ENCODE measurements at places on chromosomes 1 and 21. TPM values are rescaled to one million over a fixed set of nuclear protein-coding genes. Genes with fewer than 3 reads are reported as not detected.

DNA sequence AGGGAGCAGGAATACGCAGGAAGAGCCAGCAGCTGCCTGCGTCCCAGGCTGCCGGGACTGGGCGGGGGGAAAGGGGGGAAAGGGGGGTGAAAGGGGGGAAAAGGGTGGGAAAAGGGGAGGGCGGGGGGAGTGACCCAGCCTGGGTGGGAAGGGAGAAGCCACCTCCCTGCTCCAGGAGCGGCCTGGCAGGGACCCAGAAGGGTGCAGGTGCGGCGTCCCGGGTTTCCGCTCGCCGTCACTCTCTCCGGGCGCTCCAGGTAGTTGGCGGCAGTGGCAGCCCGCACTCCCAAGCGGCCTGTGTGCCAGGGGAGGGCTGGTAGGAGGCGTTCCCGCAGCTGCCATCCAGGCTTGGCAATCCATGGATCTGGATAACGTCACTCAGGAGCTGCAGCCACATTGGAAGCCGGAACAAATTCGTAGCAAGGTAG is 141.0 kb upstream of the NGF start:
- DNase-seq, result no peak
- no peak overlapping the region for H3K4me3 ChIP-seq
- H3K27me3 ChIP-seq, result peaks cover 16% of the 10 kb centered on the region
- H3K36me3 ChIP-seq, result no peaks in the 10 kb centered on the region

DNA sequence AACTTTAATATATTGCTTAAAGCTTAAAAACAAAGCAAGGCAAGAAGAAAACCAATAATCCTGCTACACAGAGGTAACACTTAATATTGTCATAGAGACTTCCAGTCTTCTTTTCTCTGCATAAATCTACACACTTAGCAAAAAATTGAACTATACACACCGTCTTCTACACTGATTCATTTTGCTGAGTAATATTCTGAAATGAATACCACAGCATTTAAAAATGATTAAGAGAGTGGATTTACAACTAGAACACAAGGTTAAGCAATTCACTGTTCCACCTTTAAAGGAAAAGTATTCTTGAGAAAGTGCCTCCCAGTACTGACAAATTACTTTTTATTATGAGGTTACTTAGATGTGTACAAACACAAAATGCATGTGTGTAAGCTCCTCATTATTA is 22.2 kb upstream of the ITPKB start:
- H3K4me3 ChIP-seq, result no peak overlapping the region
- H3K27me3 ChIP-seq, result no peaks in the 10 kb centered on the region
- H3K4me1 ChIP-seq, result peaks cover 32% of the 10 kb centered on the region
- no peak for DNase-seq
- no peak overlapping the region for H3K27ac ChIP-seq

- H3K4me3 ChIP-seq, result peak overlapping the region; percentile 62
- no peak for DNase-seq
- H3K4me1 ChIP-seq, result peaks cover 16% of the 10 kb centered on the region
Measured at GRCh38 chr21:20998456-20998789, 214 bp downstream of the NCAM2 start.

DNA sequence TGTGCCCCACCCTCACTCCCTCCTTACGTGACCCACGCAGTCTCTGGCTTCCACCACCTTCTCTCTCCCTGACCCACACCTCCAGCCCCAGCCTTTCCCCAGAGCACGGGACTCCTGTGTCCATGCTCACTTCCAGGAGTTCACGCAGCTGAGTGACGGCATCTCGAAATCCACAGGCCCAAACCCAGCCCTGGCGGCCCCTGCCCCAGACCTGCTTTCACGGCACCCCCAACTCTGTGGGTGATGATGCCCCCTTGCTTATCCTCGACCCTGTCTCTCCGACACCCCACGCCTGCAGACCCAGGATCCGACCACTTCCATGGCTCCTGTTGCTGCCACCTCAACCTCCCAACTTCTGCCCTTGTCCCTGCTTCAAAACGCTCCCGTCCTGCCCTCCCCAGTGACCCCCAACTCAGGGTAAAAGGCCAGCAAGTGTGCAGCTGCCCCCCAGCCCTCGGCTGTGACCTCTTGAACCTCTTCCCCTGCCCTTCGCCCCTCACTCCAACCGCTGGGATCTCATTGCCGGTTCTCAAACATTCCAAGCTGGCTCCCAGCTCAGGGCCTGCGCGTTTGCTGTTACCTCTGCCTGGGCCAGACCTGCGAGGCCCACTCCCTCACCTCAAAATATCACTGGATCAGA is 30.4 kb upstream of the LAPTM5 start:
- peaks cover 8% of the 10 kb centered on the region for H3K4me1 ChIP-seq
- DNase-seq, result no peak

DNA sequence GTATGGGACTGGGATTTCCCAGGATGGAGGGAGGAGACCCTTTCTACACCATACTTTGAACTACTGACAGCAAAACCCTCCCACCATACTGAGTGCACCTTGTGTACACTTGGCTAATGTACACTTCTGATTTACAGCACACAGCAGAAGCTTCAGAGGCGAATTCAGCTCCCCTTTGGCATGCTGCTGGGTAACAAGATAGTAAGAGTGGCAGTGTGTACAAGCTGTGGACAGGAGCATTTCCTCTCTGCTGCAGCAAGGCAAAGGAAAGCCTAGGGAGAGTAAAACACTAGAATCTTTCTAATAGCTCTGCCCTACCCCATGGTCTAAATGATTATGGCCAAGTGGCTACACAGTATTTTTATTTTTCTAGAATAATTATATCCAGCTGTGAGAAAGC is 83.9 kb upstream of the ARTN start:
- no peak for DNase-seq
- peaks cover 7% of the 10 kb centered on the region for H3K4me1 ChIP-seq
- H3K4me3 ChIP-seq, result no peak overlapping the region
- H3K27me3 ChIP-seq, result no peaks in the 10 kb centered on the region
- peaks cover 1% of the 10 kb centered on the region for H3K36me3 ChIP-seq
- no peak overlapping the region for H3K27ac ChIP-seq

- no peak overlapping the region for H3K4me3 ChIP-seq
- no peaks in the 10 kb centered on the region for H3K36me3 ChIP-seq
- peaks cover 16% of the 10 kb centered on the region for H3K4me1 ChIP-seq
- H3K27ac ChIP-seq, result no peak overlapping the region
Measured at GRCh38 chr1:11301601-11302000, 28.6 kb downstream of the UBIAD1 start.

DNA sequence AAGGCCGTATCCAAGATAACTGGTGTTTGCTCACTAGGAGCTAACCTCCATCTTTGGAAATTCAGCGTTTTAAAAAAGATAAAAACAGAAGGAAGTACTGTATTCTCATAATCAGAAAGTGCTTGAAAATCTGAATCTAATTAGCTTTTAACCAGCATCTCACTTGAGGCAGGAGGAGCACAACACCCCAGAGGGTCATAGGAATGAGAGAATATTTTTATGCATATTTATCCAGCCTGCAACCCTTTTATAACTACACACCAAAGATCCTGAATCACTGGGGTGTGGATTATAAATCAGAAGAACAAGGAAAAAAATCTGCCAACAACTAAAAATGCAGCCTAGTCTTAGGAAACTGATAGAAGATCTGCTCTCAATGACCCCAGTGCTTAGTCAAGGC is 68.0 kb upstream of the PTCH2 start:
- H3K4me3 ChIP-seq, result no peak overlapping the region
- no peaks in the 10 kb centered on the region for H3K4me1 ChIP-seq
- no peaks in the 10 kb centered on the region for H3K27me3 ChIP-seq
- no peak overlapping the region for H3K27ac ChIP-seq
- no peak for DNase-seq
- H3K36me3 ChIP-seq, result peaks cover 17% of the 10 kb centered on the region

GRCh38 chr1:111907321-111907720 is 82.1 kb downstream of the KCND3 start:
- H3K4me1 ChIP-seq, result peaks cover 12% of the 10 kb centered on the region
- no peak overlapping the region for H3K27ac ChIP-seq
- peaks cover 26% of the 10 kb centered on the region for H3K27me3 ChIP-seq
- peak; percentile 17 for DNase-seq
- H3K36me3 ChIP-seq, result no peaks in the 10 kb centered on the region

DNA sequence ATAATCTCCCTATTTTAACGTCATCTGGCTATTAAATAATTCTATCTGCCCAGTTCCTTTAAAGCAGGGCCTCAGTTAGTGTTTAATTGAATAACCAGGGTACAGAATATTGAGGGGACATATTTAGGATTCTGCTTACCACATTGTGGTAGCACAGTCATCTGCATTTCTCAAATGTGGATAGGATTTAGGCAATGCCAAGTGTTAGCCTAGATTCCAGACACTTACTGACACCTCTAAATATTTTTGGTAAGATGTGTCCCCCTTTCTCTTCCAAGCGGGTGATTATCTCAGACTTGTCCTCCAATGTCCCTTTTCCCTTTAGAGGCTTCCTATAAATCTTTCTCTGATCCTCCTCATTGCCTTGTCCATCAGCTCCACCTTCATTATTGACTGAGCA is 160.8 kb upstream of the HOOK1 start:
- H3K4me1 ChIP-seq, result no peaks in the 10 kb centered on the region
- H3K27ac ChIP-seq, result no peak overlapping the region

DNA sequence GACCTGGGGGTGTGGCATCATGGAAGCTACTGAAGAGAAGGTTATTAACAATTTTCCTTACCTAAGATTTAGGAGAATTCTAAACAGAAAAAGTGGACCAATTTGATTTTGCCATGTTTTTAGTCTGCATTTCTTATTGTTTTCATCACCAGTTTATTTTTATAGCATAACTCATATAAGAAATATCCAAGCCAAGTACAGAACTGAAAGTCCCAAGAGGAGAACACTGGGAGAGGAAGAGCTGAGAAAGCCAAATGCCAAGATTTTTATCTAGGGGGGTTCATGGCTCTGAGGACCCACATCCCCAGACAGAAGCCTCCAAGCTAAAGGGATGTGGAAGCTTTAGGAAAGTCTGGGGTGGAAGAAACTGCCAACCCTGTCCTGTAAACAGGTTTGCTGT is 109.4 kb upstream of the DUSP10 start:
- H3K4me1 ChIP-seq, result peaks cover 11% of the 10 kb centered on the region
- H3K27me3 ChIP-seq, result no peaks in the 10 kb centered on the region
- H3K36me3 ChIP-seq, result no peaks in the 10 kb centered on the region
- H3K27ac ChIP-seq, result no peak overlapping the region

DNA sequence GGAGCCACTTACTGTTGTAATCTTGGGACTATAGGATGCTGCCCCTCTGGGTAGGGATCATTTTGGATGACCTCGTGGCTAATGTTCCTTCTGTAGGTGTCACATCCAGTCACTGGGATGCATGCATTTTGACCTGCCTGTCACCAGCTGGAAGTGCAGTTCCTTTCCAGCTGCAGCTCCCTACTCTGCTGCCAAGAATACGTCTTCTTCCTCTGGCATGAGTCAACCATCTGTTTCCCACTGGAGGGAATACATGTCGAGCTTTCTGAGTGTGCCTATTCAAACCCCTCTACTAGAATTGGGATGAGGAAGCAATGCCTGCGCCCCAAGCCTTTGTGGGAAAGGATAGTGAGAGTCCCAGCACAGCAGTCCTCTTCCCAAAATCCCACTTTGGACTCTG is 415.5 kb upstream of the ADAMTS5 start:
- H3K4me1 ChIP-seq, result no peaks in the 10 kb centered on the region
- H3K27ac ChIP-seq, result no peak overlapping the region
- H3K27me3 ChIP-seq, result no peaks in the 10 kb centered on the region
- DNase-seq, result no peak
- H3K36me3 ChIP-seq, result no peaks in the 10 kb centered on the region
- no peak overlapping the region for H3K4me3 ChIP-seq

GRCh38 chr1:203250911-203251310 is 21.4 kb upstream of the CHIT1 start:
- H3K4me1 ChIP-seq, result no peaks in the 10 kb centered on the region
- H3K27me3 ChIP-seq, result peaks cover 24% of the 10 kb centered on the region
- H3K4me3 ChIP-seq, result no peak overlapping the region
- no peaks in the 10 kb centered on the region for H3K36me3 ChIP-seq
- no peak for DNase-seq
- H3K27ac ChIP-seq, result no peak overlapping the region

- peaks cover 3% of the 10 kb centered on the region for H3K4me1 ChIP-seq
- no peak overlapping the region for H3K4me3 ChIP-seq
- no peaks in the 10 kb centered on the region for H3K27me3 ChIP-seq
- DNase-seq, result no peak
- no peak overlapping the region for H3K27ac ChIP-seq
Measured at GRCh38 chr1:109644670-109645069, 11.2 kb upstream of the GSTM4 start.

DNA sequence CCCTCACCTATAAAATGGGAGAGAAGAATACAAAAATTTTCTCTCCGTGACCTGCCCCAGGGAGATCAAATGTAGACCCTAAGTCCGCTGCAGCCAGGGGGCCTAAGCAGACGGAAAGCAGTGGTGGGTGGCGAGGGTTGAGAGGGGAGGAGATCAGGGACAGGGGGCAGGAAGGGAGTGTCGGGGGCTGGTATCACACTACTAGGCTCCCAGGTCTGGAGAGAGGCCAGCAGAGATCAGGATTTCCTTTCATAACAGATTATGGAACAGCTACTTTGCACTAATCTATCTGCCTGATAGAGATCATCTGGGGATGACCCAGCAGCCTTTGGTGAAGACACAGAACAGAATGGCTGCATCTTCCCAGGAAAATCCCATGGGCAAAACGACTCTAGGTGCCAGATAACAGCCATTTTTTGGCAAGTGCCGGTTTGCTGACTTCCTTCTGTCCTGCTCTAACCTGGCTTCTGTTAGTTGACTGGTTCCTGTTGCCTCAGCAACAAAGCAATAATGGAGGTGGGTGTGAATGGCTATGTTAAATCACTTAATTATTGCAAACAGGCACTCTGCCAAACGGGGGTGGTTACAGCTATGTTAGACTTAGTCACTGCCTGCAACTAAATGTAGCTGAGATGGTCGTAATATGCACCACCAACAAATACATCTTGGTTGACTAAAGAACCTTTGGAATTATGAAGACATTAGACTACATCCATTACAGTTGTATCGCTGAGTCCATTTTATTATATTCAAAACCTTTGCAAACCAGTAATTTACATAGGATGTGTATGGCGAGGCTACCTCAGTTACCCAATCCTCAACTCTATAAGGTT is 30.0 kb upstream of the EPS8L3 start:
- peak; percentile 56 for DNase-seq
- H3K27ac ChIP-seq, result peak overlapping the region; percentile 44
- no peaks in the 10 kb centered on the region for H3K36me3 ChIP-seq
- H3K4me1 ChIP-seq, result peaks cover 79% of the 10 kb centered on the region
- H3K27me3 ChIP-seq, result no peaks in the 10 kb centered on the region
- H3K4me3 ChIP-seq, result no peak overlapping the region

GRCh38 chr1:169584483-169585144 is 1.7 kb downstream of the F5 start:
- peak; percentile 40 for DNase-seq
- H3K4me1 ChIP-seq, result peaks cover 52% of the 10 kb centered on the region
- peak overlapping the region; percentile 90 for H3K27ac ChIP-seq
- H3K27me3 ChIP-seq, result no peaks in the 10 kb centered on the region
- peak overlapping the region; percentile 96 for H3K4me3 ChIP-seq

Gene SV2A
- total RNA-seq, result 9.8 TPM

Gene IQGAP3
- 19.3 TPM for total RNA-seq

Gene RHD
- total RNA-seq, result not detected

Gene GALE
- 49.4 TPM for total RNA-seq

Gene TRAF3IP3
- total RNA-seq, result 217 TPM
